ENCODE measurements at places on chromosomes 7 and 10.

DNA sequence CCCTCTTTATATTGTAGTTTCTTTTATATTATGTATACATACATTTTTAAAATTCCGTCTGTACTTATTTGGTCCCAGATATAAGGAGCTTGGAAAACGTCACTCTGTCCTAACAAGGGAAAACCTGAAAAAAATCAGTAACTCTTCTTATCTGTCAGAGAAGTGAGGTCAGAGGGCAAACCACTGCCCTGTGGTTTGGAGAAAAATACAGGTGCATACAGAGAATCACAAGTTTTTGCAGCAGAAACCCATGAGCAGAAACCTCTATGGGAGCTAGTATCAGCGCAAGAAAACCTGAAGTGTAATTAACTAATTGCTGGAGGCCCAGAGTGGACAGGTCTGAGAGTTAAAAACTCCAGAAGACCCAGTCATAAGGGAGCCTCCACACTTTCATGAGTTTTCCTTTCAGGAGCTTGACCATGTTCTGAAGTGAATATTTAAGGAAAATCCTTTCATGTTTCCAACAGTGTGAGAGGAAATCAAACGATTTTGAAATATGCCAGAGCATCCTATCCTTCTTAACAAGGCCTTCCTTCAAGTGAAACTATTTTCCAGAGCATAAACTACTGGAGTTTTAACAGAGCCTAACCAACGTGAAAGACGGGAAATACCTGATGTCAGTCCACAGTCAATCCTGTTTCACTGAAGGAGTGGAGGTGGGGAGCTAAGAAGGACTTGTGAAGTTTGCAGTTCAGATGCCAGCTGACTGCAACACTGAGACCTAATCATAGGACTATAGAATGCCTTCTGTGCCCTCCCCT, 290.8 kb upstream of the BMPER start:
- DNase-seq = no peak

GRCh38 chr7:122255454-122255853, 49.1 kb downstream of the FEZF1 start:
- no peak for DNase-seq

DNA sequence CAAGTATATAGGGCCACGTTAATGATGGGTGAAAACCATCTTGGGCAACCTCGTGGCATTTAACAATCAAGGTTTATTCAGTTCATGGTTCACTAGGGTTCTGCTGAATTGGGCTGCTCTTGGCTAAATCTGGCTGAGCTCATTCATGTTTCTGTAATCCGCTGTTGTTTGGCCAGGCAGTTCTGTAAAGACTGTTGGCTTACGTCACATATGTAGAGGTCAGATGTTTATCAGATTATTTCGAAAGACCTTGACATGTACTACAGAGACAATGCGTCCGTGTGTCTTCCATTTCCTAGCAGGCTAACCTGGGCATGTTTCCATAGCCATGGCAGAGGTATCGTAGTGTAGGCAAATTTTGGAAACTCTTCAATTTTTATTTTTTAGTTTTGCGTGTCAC, 190.0 kb upstream of the ZWINT start:
- no peak for DNase-seq

DNA sequence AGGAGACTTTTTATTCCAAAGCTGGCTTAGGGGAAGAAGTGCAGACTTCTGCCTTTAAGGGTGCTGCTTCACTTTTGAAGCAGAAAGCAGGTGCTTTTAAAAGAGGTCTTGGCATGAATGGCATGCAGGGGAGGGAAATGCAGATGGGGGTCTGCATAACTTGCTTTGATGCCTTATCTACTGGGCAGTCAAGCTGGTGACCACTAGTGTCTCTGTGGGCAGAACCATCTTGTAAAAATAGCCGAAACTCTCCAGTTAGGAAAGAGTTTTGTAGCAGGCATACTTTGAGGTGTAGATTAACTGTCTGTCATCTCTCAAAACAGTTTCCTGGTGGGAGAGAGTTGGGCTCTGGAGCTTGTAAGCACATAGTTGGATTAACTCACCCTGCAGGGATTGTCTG, 9.9 kb upstream of the CTNNA3 start:
- DNase-seq = no peak

DNA sequence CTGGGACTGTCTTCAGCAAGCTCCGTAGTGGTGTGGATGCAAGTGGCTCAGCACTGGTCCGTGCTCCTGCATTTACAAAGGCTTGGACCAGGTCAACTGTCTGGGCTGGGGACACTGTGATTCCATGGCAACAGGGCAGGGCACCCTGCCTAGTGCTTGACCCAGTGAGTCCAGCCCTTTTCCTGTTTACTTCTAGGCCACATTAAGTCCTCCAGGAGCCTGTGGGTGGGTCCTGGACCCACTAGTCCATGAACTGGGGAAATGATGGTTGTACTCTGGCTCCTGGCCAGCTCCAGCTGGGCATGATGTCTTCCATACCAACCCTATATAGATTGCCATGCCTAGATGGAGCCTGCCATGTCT, 152.0 kb downstream of the RPS24 start:
- no peak for DNase-seq

Measured in stimulated activated CD4-positive, alpha-beta T cell treated with anti-CD3 and anti-CD28 coated beads, Interleukin-15, amount 100 ng/mL, for 1 hour (primary cell).